ENCODE measurements at places on chromosomes 13 and 19.

DNA sequence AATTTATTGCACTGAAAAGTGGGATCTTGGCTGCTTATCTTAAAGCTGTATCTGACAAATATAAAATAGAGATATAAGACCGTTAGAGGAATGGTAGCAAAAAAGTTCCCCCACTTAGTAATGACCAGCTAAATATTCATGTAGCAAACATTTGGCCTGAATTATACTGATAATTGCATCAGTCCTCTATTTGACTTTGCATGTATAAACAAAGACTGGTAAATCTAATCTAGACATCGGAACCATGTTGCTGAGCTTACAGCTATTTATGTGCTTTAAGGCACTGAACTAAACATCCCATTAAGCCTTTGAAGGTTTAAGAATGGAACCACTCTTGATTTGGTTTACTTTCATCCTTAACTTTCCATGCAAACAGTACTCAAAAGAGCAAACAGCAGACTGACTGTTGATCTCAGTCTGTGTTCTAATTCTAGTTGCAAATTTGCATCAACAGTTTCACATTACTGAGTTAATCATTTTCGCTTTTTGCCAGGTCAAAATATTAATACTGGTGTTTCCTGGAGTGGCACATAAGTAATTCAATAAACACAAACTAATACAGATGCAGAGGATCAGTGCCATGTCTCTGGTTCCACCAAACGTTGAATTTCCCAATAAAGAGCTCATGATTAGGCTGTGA is 203.5 kb upstream of the HTR2A start:
- DNase-seq: no peak

- no peak for DNase-seq
Observed at GRCh38 chr13:22014469-22014868, 343.6 kb downstream of the FGF9 start.

DNA sequence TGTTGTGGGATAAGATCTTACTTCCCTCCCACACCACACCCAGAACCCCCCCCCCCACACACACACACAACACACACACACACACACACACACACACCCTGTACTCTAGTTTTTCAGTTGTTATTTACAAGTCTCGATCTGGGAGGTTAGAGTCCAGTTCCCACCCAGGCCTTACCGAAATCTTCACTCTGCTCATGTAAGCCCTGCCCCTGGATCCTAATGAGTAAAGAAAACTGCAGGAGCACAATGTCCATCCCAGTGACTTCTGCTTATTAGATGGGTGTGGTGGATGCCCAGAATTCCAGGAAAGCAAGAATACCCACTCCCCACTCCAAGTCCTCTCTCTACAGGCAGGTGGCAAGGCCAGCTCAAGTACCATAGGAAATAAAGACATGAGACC is 23.0 kb downstream of the STARD13 start:
- DNase-seq: no peak

DNA sequence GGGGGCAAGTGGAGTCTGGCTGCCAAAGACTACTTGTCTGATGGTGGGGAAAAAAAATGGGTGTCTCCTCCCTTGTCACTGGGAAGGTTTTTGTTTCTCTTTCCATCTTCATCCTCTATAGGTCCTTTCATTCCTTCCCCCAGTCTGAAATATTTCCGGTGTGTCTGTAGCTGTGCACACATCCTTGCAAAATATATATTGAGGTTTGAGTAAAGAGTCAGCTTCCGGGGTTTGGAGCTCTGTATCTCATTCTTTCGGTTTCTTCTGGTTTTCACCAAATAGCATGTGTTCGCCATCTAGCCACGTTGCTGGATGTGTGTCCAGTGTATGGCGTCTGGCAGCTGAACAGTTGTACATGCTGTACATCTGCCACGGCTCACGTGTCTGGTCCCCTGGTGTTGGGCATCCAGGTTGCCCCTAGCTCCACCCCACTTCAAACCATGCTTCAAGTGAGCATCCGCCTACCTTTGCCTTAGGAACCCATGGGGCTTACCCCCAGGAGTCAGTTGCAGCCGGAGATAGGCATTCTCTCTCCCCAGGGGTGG is 142.2 kb downstream of the SIPA1L3 start:
- DNase-seq: peak; percentile 26
